Omental fat pad (tissue), 4 donors: ENCODE measurements at places on chromosomes 1 and 21. TPM values are rescaled to one million over a fixed set of nuclear protein-coding genes. Genes with fewer than 3 reads are reported as not detected.

DNA sequence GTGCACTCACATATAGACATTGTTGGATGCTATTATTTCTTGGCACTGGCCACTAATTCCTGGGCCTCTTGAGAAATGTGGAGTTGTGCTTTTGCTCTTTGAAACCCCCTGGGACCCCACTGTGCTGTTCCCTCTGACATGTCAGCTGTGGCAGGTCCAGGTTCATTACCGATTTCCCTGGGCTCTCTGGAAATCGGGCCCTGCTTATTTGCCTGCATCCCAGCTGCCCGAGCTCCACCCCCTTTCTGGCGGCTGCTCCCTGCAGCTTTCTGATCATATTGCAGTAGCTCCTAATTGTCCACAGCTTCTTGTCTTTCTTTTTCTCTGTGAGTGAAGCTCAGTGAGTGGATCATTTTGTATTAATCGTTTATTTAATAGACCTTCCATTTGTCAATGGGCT is 183.7 kb upstream of the FAM78B start:
- DNase-seq, result no peak

The AMY1C gene
- total RNA-seq, result not detected

The CR1L gene
- not detected for total RNA-seq

- DNase-seq, result no peak
Observed at GRCh38 chr1:168161459-168161858, 17.3 kb upstream of the TIPRL start.
